ENCODE measurements at places on chromosomes 7 and 10.
A peak's percentile ranks its signal among the peaks of the same experiment; 100 is the strongest.

DNA sequence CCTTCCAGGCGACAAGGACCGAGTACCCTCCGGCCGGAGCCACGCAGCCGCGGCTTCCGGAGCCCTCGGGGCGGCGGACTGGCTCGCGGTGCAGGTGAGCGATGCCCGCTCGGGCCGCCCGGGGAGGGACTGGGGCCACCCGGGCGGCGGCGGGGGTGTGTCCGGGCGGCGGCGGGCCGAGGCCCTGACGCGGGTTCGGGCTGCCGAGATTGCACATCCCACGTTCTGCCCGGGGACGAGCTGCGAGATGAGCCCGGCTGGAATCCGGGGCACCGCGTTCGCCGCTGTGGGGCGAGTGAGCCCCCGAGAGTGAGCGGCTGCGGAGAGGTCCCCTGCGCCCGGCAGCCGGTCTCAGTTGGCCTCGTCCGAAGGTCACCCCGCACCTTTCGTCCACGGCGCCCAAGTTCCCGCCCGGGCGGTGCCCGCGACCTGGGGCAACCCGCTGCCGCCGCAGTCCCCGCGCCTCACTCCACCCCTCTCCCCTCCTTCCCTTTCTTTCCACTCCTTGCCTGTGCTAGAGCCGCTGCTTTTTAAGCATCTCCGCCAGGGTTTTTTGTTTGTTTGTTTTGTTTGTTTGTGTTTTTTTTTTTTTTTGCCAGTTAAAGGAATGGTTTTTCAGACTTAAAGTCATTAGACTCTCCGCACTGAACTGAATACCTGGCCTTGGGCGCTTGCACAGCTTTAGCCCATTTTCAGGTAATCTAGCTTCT is 515 bp downstream of the RALA start:
- no peak for DNase-seq

DNA sequence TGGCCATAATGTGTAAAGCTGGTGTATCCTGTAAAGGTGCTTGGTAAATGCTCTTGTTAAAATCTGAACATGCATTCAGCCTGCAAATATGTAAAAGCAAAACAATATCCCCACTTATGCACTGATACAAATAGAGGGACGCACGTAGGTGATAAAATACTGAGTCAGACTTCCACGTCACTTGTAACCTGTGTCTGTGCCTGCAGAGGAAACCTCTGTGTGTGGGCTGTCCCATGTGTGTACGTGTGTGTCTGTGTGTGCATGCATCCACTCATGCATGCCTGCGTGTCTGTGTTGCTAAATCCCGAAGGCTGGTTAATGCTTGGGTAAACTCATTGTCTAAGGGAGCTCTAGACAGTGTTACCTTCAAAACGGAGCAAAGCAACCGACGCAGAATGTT is 68.9 kb downstream of the KLF6 start:
- DNase-seq, result no peak

- no peak for DNase-seq
Measured at GRCh38 chr10:111148440-111148839, 71.6 kb downstream of the ADRA2A start.

GRCh38 chr10:19638182-19638895 is 177.9 kb upstream of the PLXDC2 start:
- no peak for DNase-seq

GRCh38 chr7:106418526-106418925 is 133.7 kb upstream of the NAMPT start:
- DNase-seq, result no peak

DNA sequence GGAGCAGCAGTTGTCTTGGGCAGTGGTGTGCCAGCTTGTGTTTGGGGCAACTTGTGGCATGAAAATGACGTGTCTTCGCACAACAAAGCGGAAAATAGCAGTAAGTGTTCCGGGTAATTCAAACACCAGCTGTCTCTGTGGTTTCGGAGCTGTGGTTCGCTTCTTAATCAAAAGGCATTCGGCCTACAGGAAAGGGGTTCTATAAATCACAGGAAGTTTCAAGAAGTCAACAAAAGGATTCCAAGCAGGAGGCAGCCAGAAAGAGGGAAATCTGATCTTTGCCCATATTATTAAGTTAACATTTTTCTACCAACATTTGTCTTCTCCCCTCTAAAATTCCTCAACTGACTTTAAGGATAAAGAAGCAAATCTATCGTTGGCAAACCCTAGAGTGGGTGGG is 353.4 kb downstream of the FGFR2 start:
- no peak for DNase-seq

- no peak for DNase-seq
Measured at GRCh38 chr7:14341200-14341775, 351.8 kb upstream of the ETV1 start.

GRCh38 chr7:79090543-79090942 is 362.9 kb downstream of the MAGI2 start:
- DNase-seq, result no peak

DNA sequence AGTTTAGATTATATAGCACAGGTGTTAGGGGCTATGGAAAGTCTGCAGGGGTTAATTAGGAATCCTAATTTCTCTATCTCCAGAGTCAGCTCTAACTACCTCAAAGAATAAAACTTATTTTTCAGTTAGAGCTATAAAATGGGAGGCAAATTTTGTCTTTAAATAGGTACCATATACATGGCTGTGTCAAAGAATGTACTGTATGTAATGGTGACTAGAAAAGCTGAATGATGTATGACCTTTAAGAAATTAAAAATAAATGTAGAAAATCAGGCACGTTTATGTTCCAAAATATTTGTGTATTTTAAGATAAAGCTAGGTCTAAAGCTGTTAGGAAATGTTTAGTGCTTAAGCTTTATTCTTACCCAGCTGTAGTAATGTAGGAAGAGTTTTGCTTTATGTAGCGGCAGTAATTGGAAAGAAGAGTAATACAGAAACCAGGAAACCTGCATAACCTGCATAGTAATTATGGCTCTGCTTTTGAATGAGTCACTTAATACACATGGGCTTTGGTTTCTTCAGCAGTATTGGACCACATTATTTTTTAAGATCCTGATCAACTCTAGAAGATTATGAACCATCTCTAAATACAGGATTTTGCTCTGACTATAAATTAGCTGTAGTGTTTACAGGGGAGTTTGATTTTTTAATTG is 85.0 kb downstream of the KMT2E start:
- DNase-seq, result no peak

DNA sequence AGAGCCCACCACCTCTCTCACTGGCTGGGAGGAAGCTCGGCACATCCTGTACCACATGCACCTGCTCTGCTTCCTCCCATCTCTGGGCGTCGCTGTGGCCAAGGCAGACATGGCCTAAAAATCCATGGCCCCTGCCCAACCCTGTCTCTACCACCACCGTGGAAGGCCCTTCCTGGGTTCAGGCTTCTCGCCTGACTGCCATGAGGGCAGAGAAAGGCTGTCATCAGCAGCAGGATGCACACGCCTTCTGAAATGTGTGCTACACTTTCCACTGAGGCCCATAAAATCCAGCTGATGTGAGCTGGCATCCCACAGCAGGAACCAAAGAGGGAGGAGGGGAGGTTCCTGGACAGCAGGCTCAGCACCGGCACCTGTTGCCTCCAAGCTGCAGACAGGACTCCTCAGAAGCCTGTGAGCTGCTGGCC is 93.4 kb downstream of the PTPRN2 start:
- no peak for DNase-seq

- peak; percentile 0 for DNase-seq
Measured at GRCh38 chr7:44284881-44285541, 40.4 kb downstream of the CAMK2B start.

GRCh38 chr10:89699581-89700064 is 1.8 kb upstream of the KIF20B start:
- DNase-seq, result no peak

DNA sequence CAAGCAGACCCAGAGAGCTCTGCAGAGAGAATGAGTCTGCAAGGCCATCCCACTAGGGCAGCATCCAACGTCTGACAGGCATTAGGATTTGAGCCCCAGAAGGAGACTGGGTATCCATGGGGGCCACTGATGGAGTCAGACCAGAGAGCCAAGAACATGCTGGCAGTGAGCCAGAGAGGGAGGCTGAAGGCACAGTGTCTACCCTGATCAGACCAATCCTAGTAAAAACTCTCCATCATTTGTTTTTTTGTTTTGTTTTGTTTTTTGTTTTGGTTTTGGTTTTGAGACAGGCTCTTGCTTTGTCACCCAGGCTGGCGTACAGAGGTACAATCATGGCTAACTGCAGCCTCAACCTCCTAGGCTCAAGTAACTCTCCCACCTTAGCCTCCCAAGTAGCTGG is 133.1 kb upstream of the LYZL2 start:
- no peak for DNase-seq

DNA sequence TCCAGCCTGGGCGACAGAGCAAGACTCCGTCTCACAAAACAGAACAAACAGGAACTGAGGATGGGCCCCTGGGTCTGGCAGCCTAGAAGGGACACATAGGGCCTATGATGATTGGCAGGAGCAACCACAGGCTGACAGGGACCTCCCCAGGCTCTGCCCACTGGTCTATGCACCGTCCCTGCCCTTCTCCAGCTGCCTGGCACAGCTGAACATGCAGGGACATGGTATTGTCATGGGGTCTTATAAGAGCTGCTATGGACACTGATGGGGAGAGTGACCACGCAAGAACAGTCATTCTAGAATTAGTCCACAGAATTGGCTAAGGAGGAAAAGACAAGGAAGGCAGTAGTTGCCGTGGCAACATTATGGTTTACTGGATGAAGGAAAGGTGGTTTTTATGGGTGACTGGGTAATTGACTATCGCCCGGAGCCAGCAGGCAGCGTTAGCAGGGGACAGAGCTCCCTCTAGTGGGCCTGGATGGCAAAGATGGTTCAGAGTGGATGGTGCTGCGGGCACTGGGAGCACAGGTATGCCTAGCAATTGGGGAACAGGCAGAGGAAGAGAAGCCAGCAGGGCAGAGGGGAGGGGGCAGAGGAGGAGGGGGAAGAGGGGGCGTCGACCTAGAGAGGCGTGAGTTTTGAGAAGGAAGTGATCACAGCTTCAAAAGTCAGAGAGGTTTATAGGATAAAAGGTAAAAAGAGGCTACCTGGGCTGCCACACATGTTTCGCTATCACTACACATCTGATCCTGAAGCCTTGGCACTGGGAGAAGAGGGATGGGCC is 7.8 kb upstream of the TRIM56 start:
- peak; percentile 67 for DNase-seq

GRCh38 chr7:95267754-95268153 is 56.6 kb downstream of the PON1 start:
- DNase-seq, result no peak

- DNase-seq, result no peak
Measured at GRCh38 chr7:63925262-63925625, 73.4 kb upstream of the ZNF722 start.

- no peak for DNase-seq
Measured at GRCh38 chr10:128879441-128880140, 587.5 kb upstream of the MGMT start.

DNA sequence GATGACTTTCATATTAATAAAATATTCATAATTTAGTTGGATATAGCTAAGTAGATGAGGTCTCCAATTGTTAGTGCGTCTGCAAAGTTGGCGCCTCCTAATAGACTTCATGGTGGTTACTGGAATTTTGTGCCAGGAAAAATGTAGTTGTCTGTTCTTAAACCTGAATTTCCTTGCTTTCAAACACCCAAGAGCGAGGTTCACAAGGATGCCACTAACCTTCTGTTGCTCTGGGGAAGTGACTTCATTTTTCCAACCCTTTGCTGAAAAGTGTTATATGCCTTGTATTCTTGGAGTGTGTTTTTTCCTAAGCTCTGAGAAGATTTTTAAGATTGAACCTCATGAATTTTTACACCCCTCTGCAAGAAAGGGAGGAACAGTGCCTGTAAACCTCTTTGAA is 98.9 kb upstream of the GLCCI1 start:
- DNase-seq, result no peak

- DNase-seq, result no peak
Measured at GRCh38 chr10:93150990-93151547, 77.4 kb downstream of the CYP26A1 start.

GRCh38 chr7:65449505-65449852 is 75.8 kb downstream of the ZNF92 start:
- no peak for DNase-seq

- DNase-seq, result no peak
Measured at GRCh38 chr10:31063841-31064240, 32.2 kb upstream of the ZNF438 start.

- no peak for DNase-seq
Measured at GRCh38 chr7:147829016-147829415, 761.5 kb upstream of the C7orf33 start.

GRCh38 chr7:45574669-45575500 is 717 bp downstream of the ADCY1 start:
- DNase-seq, result no peak

DNA sequence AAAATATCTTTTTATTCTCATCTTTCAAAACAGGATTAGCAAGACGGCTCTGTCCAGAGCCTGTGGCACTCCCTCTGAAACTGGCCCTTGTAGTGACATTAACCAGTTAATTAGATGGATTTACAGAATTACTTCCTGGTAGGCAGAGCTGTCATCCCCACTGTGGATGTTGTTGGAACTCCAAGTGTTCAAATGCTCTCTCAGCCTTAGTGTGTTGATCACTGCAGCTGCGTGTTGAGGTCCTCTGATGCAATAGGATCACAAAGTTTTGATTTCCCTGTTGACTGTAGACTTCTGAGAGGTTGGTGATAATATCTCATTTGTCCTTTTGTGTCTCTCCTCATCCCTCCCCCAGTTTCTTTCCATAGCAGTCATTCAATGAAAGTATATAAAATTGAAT is 117.3 kb upstream of the CDK6 start:
- DNase-seq, result no peak

DNA sequence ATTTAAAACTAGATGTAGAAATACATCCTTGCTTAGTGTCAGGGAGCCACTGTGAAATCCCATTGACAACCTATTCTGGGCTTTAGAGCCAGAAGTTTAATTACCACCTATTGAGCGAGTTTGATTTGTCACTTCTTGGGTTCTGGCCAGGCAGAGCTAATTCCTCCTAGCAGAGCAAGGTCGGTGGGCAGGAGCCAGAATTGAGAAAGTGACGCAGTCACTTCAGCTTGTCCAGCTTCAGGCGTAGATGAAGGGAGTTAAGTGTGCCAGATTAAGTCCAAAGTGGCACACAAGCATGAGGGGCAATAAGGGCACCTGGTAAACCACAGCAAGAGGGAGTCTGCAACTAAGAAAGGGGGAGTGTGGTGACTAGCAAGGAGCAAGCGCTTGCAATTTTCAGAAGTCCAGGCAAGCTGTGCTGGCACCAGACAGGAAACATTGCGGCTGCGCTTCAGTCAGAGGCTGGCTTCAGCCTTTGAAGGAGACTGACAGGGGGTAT is 119.4 kb downstream of the ST7 start:
- DNase-seq, result no peak

DNA sequence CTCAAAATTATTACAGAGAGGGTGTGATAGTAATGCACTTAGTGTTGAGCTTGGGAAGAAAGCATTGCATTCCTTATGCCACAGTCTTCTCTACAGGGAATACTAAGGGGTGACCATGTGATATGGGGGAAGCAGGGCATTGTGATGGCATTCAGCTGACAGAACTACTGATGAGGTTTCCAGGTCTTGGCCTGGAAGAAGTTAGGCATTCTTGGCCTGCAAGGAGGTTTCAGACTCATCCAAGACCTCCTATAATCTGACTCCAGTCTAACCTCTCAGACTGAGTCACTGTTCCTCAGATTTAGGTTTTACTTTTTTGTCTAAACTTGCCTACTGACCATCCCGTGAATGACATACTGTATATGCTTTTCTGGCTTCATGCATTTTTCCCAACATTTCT is 7.9 kb downstream of the STMP1 start:
- no peak for DNase-seq

- no peak for DNase-seq
Measured at GRCh38 chr10:84095811-84096497, 43.4 kb upstream of the GHITM start.

Data from stimulated activated CD4-positive, alpha-beta T cell treated with anti-CD3 and anti-CD28 coated beads, Interleukin-15, amount 100 ng/mL, for 1 hour (primary cell).